ENCODE measurements at places on chromosomes 5 and 9. TPM values are rescaled to one million over a fixed set of nuclear protein-coding genes. Genes with fewer than 3 reads are reported as not detected.

- DNase-seq = no peak
These were observed 8.7 kb downstream of the TTC39B start for GRCh38 chr9:15298362-15298761.

GRCh38 chr5:53631251-53631650, 70.8 kb downstream of the NDUFS4 start:
- DNase-seq = no peak

DNA sequence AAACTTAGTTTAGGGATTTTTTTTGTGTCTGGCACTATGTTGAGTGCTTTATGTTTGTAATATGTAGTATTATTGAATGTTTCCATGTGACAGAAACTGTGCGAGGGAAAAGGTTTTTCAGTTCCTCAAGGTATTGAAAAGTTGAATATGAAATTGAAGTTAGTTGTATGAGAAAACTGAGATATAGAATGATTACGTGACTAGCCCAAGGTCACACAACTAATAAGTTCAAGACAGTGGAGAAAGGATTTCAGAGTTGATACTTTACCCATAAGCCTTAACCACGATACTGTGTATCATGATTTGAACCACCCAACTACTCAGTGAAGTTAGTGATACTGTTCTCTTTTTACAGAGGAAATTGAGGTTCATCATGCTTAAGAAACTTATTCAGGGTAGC, 5.7 kb downstream of the NIPBL start:
- no peak for DNase-seq

- DNase-seq = no peak
These were observed 178.8 kb downstream of the SNX18 start for GRCh38 chr5:54696346-54696745.

DNA sequence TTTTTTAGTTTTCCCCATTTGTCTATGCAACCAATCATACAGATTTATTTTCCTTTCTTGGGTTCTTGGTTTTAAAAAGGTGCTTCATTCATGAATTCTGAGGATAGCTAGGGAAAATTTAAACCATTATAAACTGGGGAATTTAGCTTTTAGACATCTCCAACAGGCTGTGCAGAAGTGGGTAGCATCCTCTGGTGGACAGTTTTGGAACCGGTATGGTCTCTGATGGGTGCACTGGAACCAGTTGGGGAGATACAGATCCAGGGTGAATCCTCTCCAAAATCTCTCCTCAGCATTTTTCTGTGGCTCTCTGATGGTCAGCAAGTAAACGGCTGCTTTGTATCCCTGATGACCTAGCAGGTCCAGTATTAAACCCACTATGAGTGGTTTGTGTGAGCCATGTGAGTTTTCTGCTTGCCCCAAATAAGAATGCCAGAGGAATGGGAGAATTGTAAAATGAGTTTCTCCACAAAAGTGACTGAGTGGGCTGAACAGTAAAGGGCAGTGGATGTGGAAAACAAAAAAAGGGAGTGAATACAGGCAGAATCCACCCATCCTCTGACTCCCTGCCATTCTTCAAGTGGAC, 9.1 kb upstream of the DNAJC25 start:
- peak; percentile 69 for DNase-seq

GRCh38 chr9:90988318-90988717, 186.7 kb downstream of the SYK start:
- DNase-seq = no peak

- peak; percentile 58 for DNase-seq
These were observed 78.1 kb downstream of the RAPGEF1 start for GRCh38 chr9:131661568-131662288.

DNA sequence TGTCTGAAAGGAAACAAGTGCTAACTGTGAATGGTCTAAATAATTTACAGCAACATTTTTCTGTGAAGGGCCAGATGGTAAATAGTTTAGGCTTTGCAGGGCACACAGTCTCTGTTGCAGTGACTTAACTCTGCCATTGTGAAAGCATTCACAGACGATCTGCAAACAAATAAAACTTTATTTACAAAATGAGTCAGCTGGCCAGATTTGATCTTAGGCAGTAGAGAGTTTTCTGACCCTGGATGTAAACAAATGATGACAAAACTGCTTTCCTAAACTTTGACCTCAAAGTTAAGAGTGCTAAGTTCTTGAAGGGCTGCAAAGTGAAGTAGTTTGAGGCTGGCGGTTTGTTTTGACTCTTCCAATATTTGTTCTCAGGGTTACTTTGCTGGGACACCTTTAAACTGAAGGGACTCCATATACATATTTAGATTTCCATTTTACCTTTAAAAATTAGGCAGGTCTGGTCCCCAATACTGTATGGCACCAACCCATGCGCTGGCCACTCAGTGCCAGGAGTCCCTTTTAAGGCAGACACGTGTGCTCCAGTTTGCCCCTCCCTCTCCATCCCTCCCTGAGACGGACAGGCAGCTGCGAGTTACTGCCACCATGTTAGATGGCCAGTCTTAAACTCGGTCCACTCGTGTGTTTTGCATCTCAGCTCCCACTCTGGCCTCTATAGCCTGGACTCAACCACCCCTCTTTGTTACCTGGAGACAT, 4.0 kb upstream of the ADAMTS16 start:
- DNase-seq = no peak

GRCh38 chr5:157651623-157652376, 438 bp downstream of the SOX30 start:
- peak; percentile 80 for DNase-seq

- no peak for DNase-seq
These were observed 220.0 kb upstream of the NR4A3 start for GRCh38 chr9:99601571-99602111.

- no peak for DNase-seq
These were observed 113.5 kb downstream of the RORB start for GRCh38 chr9:74610523-74611061.

GRCh38 chr9:106149956-106150355, 455.6 kb downstream of the TMEM38B start:
- DNase-seq = no peak

GRCh38 chr9:131733541-131734061, 6.3 kb downstream of the RAPGEF1 start:
- DNase-seq = peak; percentile 64

GRCh38 chr5:133397990-133398645, 214.2 kb downstream of the FSTL4 start:
- DNase-seq = no peak

Gene SH3RF2
- total RNA-seq = 0.89 TPM

Gene PAPPA
- 0.41 TPM for total RNA-seq

Gene PCDHAC2
- 24.2 TPM for total RNA-seq

Measured in H7 (cell line).